ENCODE measurements at places on chromosomes 3 and 15.

DNA sequence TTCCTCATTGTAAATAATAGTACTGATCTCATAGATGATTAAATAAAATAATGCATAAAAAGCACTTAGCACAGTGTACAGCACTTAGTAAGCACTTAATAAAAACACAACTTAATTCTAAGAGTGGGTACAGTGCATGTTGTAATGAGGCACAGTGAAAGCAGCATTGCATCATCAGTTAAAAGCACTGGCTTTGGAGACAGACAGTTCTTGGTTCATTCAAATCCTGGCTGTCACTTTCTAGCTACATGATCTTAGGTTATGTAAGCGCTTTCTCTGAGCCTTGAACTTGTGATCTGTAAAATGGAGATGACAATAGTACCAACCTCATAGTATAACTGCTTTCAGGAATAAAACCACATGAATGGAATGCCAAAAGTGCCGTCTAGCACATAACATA lies 151.5 kb downstream of the DPH6 start:
- no peak for DNase-seq

DNA sequence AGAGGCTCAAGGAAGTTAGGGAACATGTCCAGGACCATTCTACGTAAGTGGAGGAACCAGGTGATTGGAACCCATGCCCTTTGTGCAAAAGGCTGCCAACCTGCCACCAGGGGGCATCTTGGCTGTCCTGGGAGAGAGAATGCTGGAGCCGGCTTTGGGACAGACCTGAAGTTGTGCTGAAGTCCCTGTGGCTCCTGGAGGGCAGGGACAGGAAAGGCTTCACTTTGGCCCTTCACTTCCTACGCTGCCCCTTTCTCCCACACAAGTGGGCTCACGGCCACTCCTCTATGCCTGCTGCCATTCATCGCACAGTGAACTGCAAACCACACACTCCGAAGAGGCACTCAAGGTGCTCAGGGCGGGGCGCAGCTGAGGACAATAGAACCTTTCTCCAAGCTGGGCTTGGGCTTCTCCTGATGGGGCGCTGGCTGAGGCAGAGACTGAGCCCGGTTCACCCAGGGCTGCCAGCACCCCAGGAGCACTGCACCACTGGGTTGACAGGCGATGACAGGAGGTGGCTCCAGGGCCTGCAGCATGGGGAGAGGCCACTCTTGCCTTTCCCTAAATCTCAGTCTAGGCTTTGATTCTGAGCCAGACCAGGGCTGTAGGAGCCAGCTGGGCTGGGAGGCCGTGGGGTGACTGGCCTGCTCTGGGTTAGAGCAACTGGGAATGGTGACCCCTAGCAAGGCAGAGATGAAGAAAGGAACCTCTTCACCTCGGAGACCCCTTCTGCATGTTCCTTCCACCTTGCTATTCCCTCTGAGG lies 8.4 kb downstream of the SHF start:
- peak; percentile 58 for DNase-seq

GRCh38 chr3:138649134-138649533 lies 40.6 kb downstream of the FAIM start:
- DNase-seq, result no peak

GRCh38 chr15:83209333-83209732 lies 1.7 kb upstream of the HDGFL3 start:
- DNase-seq, result peak; percentile 32

DNA sequence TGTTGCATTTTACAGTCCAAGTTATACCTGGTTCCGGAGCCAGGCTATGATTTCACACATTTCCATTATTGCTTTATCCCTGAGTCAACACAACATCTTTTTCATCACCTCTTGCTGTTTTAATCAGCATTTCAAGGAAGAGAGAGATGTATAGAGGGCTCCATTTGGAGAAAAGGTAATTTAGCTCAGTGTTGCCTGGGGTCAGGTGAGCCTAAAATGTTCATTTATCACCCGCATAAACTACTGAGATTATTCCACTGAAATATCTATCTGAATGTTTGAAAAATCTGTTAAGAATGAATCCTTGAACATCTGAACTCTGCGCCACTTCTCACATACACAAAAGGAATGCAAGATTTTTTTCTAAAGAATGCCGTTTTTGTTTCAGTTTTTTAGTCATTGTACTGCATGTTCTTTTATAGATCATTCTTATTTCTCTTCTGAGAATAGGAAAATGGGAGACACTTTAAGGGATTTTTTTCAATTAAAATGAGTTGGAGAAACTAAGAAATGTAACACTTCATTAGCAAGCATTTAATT lies 51.5 kb upstream of the AGTR1 start:
- DNase-seq, result no peak

DNA sequence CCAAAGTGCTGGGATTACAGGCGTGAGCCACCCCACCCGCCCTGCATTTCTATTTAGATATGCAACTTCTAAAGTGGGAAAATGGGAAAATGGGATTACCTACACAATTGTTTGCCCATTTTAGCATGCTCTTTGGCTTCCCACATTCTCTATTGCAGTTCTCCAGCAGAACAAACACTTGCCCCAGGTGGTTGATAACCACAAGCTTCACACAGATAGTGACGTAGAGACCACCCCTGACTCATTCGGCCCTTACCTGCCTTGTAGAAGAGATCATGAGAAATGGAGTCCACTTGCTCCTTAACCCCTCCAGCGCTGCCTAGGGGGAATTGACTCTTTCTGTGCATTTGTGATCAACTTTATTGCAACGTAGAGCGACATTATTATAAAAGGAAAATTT lies 83.2 kb upstream of the RAP2B start:
- DNase-seq, result no peak

DNA sequence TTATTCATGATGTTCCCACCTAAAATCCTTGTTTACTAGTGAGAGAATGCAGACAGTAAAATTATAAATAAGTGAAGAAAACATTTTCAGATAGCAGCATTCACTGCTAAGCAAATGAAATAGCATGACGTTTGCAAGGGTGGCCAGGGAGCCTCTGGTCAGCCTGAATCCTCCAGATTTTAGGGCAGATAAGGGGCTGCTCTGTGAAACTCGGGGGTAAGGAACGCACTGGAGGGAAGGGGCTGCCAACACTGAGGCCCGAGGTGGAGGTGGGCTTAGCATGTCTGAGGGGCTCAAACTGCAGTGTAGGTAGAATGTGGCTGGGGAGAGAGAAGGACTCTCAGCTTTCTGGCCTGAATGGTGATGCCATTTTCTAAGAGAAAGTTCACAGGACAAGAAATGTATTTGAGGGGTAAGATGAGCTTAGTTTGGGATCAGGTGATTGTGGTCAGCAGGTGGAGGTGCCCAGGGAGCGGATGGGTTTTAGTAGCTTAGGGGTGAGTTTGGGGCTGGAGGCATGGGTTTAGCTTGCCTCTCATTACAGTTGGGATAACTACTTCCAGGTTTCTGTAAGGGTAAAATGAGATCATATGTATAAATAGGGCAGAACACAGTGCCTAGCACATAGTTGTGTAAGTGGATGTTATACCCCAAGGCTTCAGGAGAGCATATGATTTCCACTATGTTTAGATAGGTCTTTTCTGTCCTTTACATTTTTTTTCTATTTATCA lies 20.5 kb downstream of the GPR171 start:
- no peak for DNase-seq

DNA sequence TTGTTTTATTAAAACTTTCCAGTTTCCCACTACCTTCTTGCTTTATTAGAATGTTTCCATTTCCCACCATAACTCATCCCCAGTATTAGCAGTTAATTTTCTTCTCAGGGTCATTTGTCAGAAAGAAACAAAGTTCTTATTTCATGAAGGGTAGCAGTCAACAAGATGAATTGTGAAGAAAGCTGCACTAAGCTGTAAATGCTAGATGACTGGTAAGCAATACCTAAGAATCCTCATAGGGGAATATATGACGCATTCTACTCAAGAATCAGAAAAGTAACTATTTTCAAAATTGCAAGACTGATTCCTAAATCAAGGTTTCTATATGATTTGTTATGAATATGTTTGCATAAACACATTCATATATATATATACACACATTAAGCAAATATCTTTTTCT lies 48.8 kb upstream of the WDR5B start:
- DNase-seq, result no peak

DNA sequence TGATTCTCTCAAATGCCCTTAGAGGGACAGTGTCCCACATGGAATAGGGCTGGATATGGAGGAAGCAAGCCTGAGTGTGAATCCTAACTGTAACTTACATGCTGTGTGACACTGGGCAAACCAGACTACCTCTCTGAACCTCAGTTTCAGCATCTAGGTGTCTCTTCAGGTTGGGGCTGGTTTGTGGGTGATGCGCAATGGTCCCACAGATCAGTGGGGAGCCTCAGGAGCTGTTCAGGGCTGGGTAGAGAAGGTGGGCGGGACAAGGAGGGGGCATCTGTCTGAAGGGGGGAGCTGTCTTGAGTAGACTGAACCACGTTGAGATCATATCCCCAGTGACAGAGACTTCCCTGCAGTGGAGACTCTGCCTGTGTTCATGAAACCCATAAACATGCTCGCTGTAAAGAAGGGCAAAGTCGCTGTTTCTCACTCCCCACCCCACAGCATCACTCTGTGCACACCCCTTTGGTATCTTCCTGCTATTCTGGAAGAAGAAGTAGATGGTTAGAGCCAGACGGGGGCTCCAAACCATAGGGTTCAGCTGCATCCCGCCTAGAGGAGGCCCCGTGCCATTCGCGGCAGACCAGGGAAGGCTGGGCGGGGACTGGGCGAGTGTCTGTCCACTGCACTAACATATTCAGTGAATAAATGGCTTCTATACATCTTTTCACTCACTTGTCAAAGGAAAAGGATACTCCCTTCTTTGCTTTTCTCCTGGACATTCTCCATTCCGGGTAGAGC lies 28.4 kb downstream of the SRPRB start:
- no peak for DNase-seq

GRCh38 chr15:95129574-95129973 lies 898.2 kb downstream of the MCTP2 start:
- no peak for DNase-seq

DNA sequence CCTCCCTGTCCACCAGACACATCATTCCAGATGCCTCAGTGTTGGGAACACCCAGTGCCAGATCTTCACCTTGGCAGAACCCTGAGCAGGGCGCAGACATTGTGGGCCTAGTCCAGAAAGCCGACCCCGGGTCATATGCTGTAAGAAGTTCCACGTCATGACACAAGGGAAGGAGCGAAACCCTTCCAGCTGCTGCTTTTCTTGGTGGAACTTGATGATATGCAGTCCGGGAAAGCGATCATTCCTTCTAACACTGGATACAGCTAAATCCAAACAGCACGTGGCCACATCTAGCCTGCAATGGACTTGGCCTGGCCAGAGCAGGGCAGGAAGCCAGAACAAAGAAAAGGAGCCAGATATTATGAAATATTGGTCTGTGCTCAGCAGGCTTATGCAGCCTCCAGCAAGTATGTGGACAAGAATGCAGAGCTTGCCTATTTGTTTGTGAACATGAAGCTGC lies 22.0 kb downstream of the GASK1A start:
- no peak for DNase-seq

- no peak for DNase-seq
Observed at GRCh38 chr3:100775226-100775625, 65.9 kb downstream of the TFG start.

- DNase-seq, result no peak
Observed at GRCh38 chr3:73499787-73500186, 125.0 kb downstream of the PDZRN3 start.

- DNase-seq, result no peak
Observed at GRCh38 chr15:38551720-38552648, 12.6 kb downstream of the RASGRP1 start.

- DNase-seq, result peak; percentile 76
Observed at GRCh38 chr15:31128919-31129768, 27.6 kb upstream of the TRPM1 start.

- no peak for DNase-seq
Observed at GRCh38 chr3:170079536-170080165, 41.9 kb downstream of the GPR160 start.

GRCh38 chr3:142287866-142288638 lies 62.7 kb upstream of the GK5 start:
- no peak for DNase-seq

- DNase-seq, result no peak
Observed at GRCh38 chr3:195104340-195104739, 166.6 kb downstream of the XXYLT1 start.

GRCh38 chr3:10420745-10421475 lies 84.5 kb downstream of the ATP2B2 start:
- no peak for DNase-seq

DNA sequence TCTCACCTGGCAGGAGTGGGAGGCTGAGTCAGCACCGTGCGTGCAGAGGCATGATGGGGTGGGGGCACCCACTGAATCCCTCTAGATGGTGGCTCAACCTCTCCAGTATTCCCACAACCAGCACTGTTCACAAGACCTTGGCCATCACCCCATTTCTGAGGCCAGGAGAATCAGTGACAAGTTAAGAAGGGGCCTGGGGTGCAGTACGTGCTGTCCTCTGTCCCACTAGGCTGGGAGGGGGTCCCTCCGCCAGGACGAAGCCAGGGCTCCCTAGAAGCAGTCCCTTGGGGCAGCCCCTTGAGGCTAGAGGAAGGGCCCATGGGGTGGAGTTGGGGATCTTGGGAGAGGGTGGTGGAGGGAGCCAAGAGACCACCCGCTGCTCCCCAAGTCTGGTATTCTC lies 4.8 kb downstream of the MYL3 start:
- DNase-seq, result no peak
